ENCODE measurements at places on chromosomes 5 and 9. TPM values are rescaled to one million over a fixed set of nuclear protein-coding genes. Genes with fewer than 3 reads are reported as not detected.

The PCDH1 gene
- not detected for total RNA-seq

GRCh38 chr9:135677641-135678168 lies 14.6 kb downstream of the LCN9 start:
- no peak overlapping the region for H3K4me3 ChIP-seq
- H3K27me3 ChIP-seq: no peaks in the 10 kb centered on the region
- H3K27ac ChIP-seq: no peak overlapping the region
- H3K36me3 ChIP-seq: no peaks in the 10 kb centered on the region
- no peak for DNase-seq
- H3K4me1 ChIP-seq: no peaks in the 10 kb centered on the region

The CNTNAP3B gene
- not detected for total RNA-seq

The SHISAL2B gene
- total RNA-seq: not detected
